Astrocyte (in vitro differentiated cells and primary cell): ENCODE measurements at places on chromosomes 12 and 14.
A peak's percentile ranks its signal among the peaks of the same experiment; 100 is the strongest.

DNA sequence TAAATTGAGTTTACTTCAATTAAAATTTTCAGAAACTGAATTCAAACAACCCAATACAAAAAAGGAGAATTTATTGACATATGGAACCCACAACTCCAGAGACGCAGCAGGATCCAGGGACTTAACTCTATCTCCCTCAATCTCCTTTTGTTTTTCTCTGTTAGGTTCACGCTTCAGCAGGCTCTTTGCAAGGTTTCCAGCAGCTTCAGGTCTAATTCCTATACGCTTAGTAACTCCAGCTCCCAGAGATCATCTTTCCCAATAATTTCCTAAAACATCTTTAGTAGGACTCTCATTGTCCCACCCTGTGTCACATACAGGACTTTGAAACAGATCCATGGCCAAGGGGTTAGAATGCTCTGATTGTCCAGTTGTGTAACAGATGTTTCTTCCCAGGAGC, 175.2 kb downstream of the RMST start:
- DNase-seq: no peak

- peak; percentile 26 for DNase-seq
These were observed 174.2 kb upstream of the PDE3A start for GRCh38 chr12:20194171-20194570.

GRCh38 chr12:2640709-2641108, 154.1 kb upstream of the FKBP4 start:
- peak; percentile 97 for DNase-seq

DNA sequence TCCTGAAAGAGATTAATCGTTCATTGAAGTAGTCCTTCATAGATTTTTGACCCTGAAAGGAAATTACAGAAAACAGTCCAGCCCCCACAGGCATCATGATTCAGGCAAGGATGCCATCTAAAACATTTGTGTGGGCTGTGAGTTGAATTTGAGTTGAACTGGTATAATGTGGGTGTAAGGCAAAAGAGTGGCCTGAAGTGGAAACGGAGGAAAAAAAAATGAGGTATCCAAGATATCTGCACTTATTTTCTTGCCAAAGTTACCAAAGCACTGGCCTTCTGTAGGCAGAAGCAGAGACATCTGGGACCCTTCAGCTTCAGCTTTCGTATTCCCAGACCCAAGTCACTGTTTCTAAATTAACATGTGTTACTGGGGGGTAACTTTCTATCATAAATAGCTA, 105.1 kb upstream of the DIO2 start:
- DNase-seq: peak; percentile 83

GRCh38 chr12:1350055-1350933, 244.1 kb downstream of the FBXL14 start:
- peak; percentile 94 for DNase-seq

DNA sequence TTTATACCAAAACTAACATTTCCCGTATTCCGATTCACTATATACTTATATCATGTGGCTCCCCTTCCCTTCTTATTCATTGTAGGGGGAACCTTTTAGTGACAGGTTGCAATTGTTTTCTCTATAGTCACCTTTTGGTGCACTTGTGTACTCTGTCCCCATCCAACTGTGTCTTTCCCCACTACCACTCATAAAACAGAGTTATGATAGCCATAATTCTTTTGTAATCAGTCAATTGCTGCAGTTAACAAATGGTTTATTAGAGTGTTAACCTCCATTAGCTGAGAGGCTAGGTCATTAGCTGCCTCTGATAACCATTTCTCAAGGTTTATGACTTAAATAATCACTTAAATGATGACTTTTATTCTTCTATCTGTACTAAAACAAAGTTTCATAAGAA, 338.1 kb upstream of the SEL1L start:
- no peak for DNase-seq

DNA sequence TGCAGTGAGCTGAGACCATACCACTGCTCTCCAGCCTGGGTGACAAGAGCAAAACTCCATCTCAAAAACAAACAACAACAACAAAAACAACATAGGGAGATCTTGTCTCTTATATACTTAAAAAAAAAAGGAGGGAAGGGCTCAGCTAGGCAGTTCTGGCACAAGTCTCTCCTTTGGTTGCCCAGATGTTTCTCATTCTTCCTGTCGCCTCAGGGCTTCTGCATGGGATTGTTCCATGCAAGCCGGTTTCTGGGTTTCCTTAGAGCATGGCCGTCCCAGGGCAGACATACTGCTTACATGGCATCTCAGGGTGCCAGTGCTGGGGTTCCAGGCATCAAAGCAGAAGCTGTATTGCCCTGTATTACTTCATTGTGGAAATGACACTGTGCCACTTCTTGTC, 5.2 kb upstream of the SLC8B1 start:
- no peak for DNase-seq

- no peak for DNase-seq
These were observed 21.9 kb downstream of the CCDC92 start for GRCh38 chr12:123950476-123951349.

GRCh38 chr12:68377881-68378280, 45.7 kb upstream of the MDM1 start:
- no peak for DNase-seq

DNA sequence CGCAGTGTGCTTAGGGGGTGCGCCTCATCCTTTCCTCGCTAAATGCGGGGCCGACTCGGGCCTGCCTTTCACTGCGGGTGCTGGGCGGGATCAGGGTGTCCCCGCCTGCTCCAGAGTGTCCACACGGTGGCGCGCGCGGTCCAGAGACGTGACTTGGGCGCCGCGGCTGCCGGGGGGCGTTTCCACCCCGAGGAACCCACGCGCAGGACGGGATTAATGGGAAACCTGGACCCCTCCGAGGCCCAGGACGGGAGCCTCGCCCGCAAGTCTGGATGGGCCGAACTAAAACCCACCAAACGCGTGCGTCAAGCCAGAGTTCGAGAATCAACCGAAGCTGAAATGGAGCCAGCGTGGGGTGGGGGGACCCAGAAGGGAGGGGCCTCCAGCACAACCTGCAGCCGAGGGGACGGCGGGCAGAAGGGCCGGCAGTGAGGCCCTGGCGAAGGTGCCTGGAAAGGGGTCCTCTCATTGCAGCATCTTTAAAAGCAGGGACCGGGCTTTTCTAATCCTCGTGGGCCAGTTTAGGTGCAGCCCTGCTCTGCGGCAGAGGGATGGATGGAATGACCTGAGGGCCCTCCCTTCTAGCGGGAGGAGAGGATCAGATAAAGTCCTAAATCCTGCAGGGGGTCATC, 93.3 kb downstream of the NINJ2 start:
- DNase-seq: peak; percentile 61

DNA sequence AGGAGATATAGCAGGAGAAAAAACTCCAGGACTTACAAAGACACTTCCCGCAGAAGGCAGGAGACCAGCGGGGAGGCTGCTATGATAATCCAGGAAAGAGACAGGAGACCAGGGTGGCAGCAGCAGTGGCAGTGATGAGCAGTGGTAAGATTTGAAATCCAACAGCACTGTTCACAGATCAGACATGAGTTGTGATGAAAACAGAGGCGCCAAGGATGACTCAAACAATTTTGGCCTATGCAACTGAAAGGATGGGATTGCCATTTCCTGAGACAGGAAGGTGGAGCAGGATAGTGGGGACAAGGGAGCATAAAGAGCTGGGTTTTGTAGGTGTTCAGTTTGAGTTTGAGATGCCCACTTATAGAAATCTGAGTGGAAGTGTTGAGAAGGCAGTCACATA, 108.6 kb upstream of the DYRK2 start:
- DNase-seq: peak; percentile 22

GRCh38 chr12:110498984-110499706, 2.8 kb downstream of the VPS29 start:
- peak; percentile 37 for DNase-seq

DNA sequence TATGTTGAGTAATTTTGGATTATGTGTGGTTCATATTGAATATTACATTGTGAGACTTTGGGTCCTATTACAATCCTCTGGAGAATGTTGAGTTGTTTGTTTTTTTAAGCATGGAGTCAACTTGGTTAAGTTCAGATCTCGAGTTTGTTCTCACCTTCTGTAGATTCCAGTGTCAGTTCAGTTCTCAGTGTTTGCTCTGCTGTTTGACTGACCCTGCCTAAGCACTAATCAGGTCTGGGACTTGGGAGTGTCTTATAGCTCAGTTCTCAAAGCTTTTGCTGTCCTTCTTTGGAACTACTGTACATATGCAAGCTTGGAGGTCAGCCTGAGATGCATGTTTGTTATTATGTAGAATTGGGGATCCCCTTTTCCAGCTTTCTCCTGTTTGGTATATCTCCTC, 63.1 kb downstream of the DIP2B start:
- no peak for DNase-seq

GRCh38 chr12:1912580-1913376, 5.7 kb downstream of the CACNA2D4 start:
- no peak for DNase-seq

DNA sequence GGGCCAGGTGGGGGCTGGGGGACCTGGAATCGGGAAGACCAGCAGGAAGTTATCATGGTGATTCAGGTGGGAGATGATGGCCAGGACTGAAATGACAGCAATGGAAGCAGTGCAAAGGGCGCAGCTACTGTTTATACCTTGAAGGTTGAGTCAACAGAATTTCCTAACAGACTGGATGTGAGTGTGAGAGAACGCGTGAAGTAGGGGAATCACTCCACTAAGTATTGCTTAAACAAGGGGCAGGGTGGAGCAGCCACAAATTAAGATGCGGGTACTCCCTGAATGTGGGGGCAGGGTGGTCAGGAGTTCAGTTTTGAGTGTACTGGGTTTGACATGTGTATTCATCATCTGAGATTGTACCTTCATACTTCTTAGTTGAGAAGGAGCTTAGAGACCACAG, 45.1 kb downstream of the MYF5 start:
- DNase-seq: no peak

DNA sequence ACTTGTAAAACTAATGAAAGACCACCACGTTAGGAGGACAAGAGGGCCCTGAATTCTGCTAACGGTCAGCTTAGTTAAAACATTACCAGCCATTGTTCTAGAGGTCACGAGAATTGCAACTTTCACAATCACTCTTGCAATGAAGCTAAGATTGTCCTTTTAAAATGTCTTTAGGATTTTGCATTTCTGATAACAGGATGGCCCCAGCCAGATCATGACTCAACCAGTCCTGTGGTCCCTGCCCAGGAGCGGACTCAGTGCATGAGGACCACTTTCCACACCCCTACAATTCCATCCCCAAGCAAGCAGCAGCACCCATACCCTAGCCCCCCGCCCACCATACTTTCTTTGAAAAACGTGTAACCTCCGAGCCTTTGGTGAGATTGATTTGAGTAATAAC, 28.7 kb downstream of the HSP90AA1 start:
- no peak for DNase-seq

GRCh38 chr12:31736472-31736871, 7.7 kb upstream of the AMN1 start:
- peak; percentile 94 for DNase-seq

DNA sequence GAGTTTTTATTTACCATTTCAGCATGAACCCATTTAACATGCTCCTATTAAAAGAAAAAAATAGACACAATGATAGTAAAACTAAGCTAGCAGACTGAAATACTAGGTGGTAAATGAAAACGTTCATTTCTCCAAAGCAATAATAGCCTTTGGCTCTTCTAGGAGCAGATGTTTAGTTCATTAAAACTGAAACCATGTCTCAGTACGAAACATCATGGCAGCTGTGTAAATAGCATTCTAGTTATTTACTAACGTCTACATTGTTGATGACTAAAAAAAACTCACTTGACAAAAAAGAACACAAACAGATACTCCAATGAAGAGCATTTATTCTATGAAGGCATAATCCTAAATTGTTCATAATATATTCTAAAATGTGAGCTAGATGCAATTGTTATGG, 17.9 kb downstream of the RECQL start:
- no peak for DNase-seq

- DNase-seq: no peak
These were observed 535.3 kb upstream of the TMEM132C start for GRCh38 chr12:127731657-127732056.

DNA sequence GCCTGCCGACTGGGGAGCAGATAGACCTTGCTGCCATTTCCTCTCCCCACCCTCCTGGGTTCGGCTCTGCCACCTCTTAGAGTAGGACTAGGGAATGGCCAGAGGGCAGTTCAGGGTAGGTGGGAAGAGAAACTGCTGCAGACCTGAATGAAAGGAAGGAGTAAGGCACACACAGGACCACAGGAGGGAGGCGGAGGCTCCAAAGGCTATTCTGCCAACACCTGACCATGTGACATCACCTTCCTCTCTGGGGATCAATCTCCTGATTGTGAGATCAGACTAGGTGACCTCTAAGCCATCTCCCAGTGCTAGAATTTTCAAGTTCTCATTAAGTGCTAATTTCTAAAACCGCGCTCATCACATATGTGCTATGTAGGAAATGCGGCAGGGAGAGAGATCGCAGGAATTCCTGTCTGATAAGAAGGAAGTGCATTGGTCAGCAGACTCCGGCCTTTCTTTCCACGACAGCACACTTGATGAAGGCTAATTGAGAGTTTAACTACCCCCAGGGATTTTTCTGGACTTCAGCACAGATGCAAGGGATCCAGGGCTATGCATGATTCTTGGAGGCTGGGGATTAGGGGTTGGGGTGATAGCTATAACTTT, 11.5 kb upstream of the TSPAN11 start:
- DNase-seq: no peak

- no peak for DNase-seq
These were observed 57.2 kb downstream of the STXBP6 start for GRCh38 chr14:24992624-24993360.

DNA sequence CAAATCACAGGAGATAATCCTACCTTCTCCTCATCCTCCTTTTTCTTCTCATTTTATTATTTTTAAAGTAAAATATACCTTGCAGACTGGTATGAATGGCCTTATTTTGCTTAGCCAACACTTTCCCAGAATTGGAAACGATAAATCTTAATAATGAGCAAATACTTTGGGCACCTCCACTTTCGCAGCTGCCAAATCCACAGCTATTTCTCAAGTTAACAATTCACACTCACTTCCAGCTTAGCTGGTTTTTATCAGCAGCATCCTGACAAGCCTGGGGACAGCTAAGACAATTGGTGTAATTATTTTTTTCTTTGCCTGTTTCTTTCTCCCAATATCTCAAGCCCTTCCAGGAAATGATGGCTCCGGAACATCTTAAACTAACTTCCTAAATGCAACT, 867.5 kb upstream of the TMEM132C start:
- DNase-seq: peak; percentile 52

GRCh38 chr12:47110718-47111391, 31.1 kb upstream of the AMIGO2 start:
- no peak for DNase-seq

- no peak for DNase-seq
These were observed 160.6 kb downstream of the KCNA5 start for GRCh38 chr12:5204271-5204670.

GRCh38 chr12:48717252-48717695, 767 bp upstream of the CCNT1 start:
- DNase-seq: no peak
